ENCODE measurements at places on chromosomes 3 and 15.

GRCh38 chr3:157351981-157352380 lies 84.7 kb upstream of the PTX3 start:
- DNase-seq: no peak

DNA sequence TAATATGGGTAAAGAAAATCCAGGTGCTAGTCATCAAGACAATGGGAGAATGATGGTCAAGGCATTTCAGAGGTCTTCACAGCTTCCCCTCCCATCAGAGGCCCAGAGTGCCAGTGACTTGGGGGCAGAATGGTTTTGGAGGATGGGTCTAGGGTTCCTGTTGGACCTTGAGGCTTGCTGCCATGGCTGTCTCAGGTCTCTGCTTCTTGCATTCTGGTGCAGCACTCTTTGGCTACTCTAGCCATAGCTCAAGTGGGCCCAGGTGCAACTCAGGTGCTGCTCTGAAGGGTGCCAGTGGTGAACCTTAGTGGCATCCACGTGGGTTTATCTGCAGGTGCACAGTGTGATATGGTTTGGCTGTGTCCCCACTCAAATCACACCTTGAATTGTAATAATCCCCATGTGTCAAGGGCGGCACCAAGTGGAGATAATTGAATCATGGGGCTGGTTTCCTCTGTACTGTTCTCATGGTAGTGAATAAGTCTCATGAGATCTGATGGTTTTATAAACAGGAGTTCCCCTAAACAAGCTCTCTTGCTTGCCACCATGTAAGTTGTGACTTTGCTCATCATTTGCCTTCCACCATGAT lies 48.5 kb upstream of the PEX5L start:
- DNase-seq: no peak

DNA sequence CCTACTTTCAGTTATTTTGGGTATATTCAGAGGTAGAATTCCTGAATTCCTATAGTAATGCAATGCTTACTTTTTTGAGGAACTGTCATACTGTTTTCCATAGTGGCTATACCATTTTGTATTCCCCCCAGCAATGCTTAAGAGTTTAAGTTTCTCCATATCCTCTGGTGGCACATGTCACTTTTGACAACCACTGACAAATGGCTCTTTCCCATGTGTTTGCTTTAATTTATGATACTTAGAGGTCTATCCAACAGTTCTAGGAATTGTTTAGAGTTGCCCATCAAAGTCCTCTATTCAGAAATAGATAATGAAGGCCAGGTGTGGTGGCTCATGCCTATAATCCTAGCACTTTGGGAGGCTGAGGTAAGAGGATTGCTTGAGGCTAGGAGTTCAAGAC lies 128.9 kb upstream of the CFAP20DC start:
- no peak for DNase-seq

DNA sequence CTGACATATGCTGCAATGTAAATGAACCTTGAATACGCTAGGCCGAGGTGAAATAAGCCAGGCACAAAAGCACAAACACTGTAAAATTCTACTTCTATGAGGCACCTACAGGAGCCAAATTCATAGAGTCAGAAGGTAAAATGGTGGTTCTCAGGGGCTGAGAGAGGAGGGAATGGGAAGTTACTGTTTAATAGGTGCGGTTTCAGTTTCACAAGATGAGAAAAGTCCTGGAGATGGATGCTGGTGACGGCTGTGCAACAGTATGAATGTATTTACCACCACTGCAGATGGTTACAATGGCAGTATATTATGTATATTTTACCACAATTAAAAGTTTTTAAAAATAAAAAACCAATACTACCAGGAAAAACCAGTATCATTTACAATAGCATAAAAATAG lies 4.0 kb downstream of the TNK2 start:
- DNase-seq: no peak

DNA sequence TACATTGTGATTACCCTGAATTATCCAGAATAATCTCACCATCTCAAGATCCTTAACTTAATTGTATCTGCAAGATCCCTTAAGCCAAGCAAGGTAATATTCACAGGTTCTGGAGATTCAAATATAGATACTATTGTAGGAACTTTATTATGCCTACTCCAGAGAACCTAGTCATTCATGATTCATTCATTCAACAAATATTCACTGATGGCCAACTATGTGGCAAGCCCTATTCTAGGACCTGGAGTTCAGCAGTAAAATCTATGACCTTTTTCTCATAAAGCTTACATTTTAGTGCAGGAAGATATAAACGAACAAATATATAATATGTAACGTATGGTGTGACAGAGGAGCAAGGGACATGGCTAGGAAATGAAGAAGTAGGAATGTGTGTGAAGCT lies 49.6 kb downstream of the ISL2 start:
- no peak for DNase-seq

DNA sequence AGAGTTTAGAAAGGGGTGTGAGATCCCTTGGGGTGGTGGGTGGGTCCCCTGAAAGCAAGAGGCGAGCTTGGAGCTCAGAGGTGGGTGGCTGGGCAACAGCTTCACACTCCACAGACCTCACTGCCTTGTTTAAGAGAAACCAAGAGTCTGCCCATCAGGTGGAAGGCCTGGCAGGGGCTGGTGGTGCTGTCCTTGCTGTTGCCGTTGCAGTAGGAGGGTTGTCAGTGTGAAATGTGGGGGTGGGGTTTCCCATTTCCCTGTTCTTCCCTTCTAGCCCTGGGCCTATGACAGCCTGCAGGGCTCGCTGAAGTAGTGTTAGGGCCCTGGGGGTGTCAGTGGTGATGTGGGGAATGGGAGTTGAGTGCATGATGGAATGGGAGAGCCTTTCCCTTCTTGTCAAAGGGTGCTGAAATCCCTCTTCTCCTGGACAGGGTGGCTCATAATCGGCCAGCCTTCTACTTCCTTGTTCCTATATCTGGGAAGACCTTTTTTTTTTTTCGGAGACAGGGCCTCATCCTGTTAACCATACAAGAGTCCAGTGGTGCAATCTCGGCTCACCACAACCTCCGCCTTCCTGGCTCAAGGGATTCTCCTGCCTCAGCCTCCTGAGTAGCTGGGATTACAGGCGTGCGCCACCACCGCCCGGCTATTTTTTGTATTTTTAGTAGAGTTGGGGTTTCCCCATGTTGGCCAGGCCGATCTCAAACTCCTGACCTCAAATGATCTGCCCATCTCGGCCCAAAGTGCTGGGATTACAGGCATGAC lies 4.3 kb downstream of the PLEKHO2 start:
- DNase-seq: no peak

DNA sequence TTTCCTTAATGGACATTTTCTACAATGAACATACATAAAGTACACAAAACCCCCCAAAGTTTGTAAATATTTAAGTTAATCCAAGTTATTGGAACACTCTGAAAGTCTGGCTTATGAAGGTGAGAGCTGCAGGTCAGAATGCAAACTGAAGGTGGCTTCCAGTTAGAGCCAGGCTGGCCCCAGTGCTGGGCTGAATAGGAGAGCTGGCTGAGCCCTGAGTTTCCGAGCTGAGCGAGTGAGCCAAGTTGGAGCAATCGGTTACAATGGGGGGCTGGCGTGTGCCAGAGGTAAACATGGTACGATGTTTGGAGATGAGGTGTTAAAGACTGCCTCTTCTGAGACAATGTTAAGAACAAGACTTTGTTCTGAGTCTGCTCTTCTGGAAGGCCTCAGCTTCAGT lies 230.8 kb upstream of the MCTP2 start:
- no peak for DNase-seq

All from right hindlimb (tissue), 1 donor.